ENCODE measurements at places on chromosomes 5 and 9.
A peak's percentile ranks its signal among the peaks of the same experiment; 100 is the strongest.

DNA sequence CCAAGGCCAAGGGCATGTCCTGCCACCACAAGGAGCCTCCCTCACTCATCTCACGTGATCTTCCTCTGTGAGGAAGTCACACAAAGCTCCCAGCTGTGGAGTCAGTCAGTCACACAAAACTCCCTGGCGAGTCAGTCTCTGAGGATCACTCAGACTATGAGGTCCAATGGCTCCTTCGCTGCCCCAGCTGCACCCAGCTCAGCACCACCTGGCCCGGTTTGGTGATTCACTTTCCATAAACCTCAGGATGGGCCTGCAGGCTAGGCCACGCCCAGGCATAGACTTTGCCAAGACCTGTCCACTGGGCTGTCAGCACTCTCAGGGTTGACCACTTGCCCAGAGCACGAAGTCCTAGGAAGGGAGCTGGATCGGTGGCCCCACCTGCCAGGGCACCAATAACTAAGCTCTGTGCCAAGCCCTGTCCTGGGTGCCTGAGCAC, 233.8 kb downstream of the HSPA4 start:
- peak; percentile 65 for DNase-seq

DNA sequence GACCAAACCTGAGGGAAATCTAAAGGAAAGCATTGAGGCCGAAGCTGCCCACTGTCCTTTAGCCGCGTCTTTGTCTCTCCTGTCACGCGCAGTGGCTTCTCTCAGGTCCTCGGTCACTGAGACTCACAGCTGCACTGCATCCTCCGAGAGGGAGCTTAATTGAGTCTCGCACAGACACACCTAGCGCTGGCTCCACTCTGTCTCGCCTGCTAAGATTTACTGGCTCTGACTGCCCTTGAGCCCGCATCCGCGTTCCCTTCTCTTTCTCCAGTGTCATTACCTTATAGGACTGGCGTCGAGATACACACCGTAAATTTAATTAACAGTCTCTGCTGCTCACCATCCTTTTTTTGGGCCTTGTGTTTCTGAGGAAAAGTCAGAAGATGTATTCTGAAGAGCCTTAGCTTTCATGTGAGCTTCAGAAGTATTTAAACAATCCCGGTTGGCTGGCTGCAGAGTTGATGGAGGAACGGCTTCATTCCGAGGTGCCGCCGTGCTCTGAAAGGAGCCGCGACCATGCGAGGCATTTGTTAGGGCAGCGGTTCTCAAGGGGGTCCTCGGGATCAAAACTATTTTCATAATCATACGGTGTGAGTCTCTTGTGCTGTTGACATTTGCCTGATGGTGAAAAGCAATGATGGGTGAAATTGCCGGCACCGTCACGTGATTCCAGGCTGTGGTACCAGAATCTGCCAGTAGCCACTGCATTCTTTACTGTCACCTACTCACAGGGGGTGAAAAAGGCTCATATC, 58.3 kb downstream of the GPR107 start:
- no peak for DNase-seq

GRCh38 chr5:152556784-152557183, 151.7 kb upstream of the NMUR2 start:
- no peak for DNase-seq

DNA sequence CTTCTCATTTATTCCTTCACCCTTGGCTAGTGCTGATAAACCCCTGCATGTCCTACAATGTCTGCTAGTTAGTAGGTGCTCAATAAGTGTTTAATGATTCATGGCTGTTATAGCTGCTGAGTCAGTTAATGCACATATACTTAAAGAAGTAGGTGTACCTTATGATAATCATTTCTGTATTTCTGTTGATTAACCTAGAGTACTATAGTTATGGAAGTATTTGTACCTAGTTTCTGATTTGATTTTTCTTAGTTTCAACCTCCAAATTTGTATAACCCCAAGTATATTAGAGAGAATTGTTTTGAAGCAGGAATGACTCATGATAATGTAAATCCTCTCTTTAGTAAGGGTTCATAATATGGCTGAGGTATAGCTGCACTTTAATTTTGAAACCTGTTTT, 8.9 kb downstream of the SMAD5 start:
- DNase-seq, result no peak

DNA sequence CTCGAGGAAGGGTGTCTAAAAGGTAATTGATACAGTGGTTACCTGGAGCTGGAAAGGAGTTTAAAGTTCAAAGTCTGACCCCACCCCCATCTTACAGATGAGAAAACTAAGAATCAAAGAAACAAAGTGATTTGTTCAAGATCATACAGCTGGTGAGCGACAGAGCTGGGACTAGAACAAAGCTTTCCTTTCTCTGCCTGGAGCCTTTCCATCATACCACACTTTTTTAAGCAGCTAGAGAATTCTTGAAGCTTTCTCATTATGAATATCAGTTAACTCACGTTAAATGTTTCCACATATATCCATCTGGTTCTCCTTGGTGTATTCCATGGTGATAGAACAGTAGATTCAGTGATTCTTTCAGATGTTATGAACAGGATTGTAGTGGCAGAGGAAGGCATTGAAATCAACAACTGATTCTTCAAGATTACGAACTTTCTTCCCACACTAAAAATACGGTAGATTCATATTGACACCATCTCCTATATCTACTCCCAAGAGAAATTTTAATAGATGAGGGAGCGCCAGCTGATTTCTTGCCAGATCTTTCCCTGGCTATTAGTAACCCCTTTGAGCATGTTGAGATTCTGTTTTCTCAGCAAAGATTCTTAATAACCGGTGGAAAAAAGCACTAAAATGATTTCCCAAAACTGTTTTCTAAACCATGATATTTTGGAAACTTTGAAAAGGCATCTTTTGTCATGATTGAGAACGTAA, 233.7 kb downstream of the ADAMTSL1 start:
- DNase-seq, result no peak

DNA sequence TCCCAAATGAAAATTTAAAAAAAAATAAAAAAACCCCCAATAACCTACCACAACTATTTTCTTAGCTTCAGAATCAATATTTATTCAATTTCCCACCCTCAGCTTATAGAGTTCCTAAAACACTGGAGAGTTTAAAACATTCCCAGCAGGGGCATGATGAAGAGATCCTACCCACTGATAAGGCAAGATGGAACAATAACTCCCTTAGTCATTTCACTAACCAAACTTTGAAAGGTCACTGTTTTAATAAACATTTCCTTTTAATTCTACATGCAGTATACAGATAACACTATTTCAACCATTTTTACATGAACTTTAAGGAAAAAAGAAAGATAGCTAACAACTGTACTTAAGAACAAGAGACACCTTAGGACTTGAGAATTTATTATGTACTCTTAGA, 34.9 kb upstream of the ACOT12 start:
- no peak for DNase-seq

DNA sequence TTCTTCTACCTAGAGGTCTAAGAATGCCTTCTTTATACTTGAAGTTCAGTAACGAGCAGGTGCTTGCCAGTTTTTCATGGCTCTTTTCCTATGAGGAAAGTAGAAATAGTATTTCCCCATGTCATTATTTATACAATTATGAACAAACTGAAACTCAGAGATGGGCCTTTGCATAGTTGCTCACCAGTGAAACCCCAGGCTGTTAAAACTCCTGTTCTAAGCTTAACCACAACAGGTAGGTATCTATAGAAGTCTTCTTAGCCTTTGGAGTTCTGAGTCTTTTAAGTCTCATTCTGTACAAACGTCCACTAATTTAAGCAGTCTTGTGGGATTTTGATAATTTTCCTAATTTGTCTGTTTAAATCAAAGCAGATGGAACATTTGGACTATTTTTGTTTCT, 90.1 kb downstream of the STARD4 start:
- DNase-seq, result no peak

- no peak for DNase-seq
These were observed 75.2 kb upstream of the PRLR start for GRCh38 chr5:35305336-35306020.

DNA sequence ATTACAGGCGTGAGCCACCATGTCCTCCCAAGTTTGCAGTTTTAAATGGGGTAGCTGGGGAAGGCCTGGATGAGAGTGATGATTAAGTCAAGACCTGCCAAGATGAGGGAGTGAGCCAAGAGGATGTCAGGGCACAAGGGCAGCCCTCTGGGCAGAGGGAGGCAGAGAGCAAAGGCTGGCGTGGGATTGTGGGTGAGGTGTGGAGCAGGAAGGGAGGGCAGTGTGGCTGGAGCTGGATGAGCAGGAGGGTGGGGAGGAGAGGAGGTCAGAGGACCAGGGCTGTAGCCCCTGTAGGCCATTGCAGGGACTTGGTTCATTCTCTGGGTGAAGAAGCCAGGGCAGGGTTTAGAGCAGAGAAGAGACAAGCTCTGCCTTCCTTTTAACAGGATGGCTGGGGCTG, 53.7 kb upstream of the CTNNA1 start:
- DNase-seq, result no peak

DNA sequence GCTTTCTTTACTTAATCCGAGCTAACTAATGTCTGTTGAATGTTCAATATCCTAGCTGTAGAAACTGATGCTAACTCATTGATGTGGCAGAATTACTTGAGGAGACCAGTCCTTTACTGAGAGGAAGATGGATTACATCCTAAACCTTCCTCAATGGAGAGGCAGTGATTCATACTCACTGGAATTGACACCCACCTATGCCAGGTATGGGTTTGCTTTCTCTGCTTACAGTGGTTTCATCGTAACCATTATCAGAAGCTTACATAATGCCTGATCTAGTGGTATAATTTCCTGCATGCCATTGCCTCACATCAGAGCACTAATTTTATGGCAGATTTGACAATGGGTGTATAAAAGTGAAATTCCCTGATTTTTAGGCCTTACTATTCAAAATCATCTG, 384.7 kb downstream of the ANXA1 start:
- no peak for DNase-seq

DNA sequence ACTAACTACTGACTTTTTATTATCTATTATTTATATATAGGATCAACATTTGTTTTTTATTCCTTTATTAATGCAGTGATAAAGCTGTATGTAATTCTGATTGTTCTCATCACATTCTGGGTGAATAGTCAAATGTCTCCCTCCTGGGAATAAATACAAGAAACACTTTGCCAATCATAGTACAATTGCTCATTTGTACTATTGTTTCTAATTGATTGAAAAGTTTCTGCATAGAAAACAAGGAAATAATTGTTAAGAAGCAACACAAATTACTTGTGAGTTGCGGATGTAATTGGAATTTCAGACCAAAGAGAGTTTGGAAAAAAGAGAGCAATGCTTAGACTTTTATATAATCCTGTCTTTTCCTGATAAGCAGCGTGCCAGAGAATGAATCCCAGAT, 1013.9 kb downstream of the EFNA5 start:
- DNase-seq, result no peak

DNA sequence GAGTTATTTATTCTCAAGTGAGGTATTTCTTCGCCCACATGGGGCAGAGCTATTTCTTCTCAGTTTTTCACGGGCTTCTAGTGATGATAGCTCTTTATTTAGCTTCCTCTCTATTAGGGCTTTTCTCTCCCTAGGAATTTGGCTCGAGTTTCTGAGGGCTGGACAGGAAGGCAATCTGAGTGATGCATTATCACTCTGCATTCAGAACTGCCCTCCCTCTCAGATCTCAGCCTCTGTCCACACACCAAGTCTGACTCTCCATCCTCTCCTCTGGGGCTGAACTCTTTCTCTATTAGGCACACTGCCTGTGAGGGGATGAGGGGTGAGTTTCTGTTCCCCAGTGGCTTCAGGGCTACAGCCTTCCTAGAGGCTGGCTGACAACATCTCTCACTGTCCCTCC, 14.9 kb upstream of the SCAMP1 start:
- DNase-seq, result no peak

GRCh38 chr5:143350341-143350740, 53.1 kb downstream of the NR3C1 start:
- no peak for DNase-seq

- no peak for DNase-seq
These were observed 52.5 kb downstream of the CDKL3 start for GRCh38 chr5:134314443-134314842.

GRCh38 chr9:8858596-8859161, 1059.1 kb upstream of the DMAC1 start:
- no peak for DNase-seq

DNA sequence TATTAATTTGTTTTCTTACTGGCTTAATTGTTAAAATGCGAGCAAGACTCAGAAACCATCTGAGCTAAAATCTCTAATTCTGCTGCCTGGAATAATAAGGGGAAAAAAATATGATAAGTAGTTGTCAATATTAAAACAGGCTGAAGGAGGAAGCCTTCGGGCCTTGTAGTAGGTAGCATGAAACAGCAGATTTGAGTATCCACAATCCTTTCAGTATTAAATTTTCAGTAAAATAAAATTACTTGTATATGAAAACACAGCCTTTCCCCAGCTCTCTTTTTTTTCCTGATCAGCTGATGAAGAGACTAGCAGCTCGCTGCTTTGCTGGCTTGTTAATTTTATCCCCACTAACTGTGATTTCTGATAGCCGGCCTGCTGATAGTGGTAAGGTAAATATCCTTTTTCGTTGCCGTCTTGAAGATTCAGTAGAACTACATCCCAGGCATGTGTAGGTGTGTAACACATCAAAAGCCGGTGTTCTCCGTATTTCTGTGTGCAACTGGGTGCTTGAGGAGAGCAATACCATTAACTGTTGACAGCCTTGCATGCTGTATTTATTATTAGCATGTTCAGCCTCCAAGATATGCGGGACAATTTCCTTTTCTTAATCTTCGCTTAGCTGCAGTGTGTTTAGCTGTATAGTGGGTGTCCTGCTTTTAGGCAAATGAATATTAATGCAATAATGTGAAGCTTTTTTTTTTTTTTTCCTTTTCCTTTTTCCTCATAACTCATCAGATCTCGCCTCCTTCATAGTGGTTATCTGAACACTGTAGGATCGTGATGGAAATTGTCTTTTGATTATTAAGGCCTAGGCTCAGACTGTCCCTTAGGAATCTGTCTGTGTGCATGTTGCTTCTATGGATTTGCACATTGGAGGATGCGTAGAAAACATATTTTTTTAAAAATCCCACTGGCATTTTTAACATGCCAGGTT, 144.6 kb downstream of the SMARCA2 start:
- DNase-seq, result no peak

DNA sequence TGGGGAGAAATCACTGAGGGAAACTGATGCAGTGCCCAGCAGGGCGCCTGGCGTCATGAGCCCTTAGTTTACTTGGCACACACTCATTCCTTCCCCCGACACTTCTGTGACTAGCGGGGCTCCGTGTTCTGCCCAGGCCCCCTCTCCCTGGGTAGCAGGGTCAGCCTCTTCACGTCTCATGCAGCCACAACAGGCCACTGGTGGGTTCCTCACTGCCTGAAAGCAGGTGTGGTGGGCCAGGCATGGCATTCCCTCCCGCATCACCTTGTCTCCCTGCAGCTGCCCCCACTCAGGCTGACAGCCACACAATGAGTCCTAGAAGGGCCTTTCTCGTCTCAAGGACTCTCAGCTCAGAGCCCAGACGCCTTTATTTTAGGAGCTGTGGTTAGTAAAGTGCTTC, 51.1 kb upstream of the CPLX2 start:
- no peak for DNase-seq

DNA sequence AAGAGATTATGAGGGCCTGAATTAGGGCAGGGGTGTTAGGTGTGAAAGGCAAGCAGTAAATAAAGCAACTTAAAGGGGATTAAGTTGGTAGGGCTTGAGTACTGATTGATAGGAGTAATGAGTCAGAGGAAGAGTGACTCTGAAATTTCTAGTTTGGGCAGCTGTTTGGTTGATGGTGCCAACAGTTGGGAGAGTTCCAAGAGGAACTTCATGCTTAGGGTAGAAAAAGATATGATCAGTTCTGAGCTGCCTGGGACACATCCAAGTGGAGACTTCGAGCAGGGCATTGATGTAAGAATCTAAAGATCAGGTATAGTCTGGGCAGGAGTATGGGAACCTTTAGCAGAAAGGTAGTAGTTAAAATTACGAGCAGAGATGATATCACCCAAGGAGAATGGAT, 10.2 kb downstream of the MAMDC2 start:
- DNase-seq, result peak; percentile 25

GRCh38 chr5:54769072-54769471, 216.3 kb downstream of the ESM1 start:
- DNase-seq, result no peak
